ENCODE measurements at places on chromosomes 5 and 9.

GRCh38 chr5:57302643-57303042 lies 128.8 kb downstream of the GPBP1 start:
- no peak for DNase-seq

DNA sequence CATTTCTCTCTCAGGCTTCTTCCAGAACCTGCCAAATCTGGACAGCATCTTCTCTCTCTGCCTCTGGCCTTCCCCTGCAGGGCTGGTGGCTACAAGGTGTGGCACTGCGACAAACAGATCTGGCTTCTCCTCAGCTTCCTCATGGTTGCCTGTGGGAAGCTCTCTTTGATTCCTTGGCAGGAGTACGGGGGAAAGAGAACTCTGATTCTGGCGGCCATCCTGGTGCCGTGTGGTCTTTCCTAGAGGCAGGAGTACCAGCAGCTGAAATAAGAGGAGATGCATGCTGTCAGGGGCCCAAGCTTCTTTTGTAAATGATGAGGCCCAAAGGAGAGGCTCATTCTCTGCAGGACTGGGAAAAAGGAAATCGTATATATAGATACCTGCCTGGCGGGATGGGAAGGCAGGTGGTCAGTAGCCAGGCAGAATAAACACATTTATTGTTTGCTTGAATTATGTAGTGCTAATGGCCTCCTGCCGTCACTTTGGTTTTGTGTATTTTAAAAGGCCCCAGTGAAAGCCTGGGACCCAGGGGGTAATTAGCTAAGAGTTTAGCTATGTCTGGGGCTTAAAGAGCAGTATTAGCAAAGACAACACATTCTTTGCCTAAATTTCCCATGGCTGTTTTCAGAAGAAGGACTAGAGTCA lies at the start of gene CER1:
TSS of gene CER1 (minus strand) at position 343 of the 645 bp plus-strand sequence. CDS start at position 282, 61 bp downstream.
- DNase-seq, result no peak

DNA sequence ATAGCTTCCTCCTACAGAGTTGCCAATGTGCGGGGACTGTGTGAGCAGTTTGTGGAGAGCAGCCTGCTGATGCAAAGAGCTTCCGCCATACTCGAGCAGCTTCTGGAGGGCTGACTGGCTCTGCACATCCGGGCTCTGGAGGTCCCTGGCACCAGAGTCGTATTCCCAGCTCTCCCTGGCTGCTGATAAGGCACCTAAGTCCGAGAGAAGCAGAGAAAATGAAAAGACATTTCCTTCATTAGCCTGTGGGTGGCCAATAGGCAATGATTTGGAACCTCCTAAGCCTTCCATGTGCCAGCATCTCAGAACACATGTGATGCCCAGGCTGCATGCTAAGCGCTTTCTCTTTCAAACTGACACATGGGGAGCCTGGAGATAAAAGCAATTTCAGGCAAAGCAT lies 94.3 kb downstream of the TSSK1B start:
- no peak for DNase-seq

- no peak for DNase-seq
Measured at GRCh38 chr5:8827696-8828095, 718.2 kb downstream of the SEMA5A start.

- DNase-seq, result no peak
Measured at GRCh38 chr5:89208811-89209210, 325.8 kb upstream of the MEF2C start.

GRCh38 chr5:115968770-115969169 lies 6.5 kb downstream of the LVRN start:
- DNase-seq, result no peak

GRCh38 chr9:90579181-90579580 lies 63.4 kb downstream of the DIRAS2 start:
- DNase-seq, result no peak

- DNase-seq, result no peak
Measured at GRCh38 chr9:122998448-122998847, 35.0 kb upstream of the GPR21 start.

- DNase-seq, result no peak
Measured at GRCh38 chr9:127654619-127655018, 42.5 kb downstream of the STXBP1 start.

All from right hindlimb (tissue), 1 donor.